AG04450 (cell line): ENCODE measurements at places on chromosomes 5 and 9.

DNA sequence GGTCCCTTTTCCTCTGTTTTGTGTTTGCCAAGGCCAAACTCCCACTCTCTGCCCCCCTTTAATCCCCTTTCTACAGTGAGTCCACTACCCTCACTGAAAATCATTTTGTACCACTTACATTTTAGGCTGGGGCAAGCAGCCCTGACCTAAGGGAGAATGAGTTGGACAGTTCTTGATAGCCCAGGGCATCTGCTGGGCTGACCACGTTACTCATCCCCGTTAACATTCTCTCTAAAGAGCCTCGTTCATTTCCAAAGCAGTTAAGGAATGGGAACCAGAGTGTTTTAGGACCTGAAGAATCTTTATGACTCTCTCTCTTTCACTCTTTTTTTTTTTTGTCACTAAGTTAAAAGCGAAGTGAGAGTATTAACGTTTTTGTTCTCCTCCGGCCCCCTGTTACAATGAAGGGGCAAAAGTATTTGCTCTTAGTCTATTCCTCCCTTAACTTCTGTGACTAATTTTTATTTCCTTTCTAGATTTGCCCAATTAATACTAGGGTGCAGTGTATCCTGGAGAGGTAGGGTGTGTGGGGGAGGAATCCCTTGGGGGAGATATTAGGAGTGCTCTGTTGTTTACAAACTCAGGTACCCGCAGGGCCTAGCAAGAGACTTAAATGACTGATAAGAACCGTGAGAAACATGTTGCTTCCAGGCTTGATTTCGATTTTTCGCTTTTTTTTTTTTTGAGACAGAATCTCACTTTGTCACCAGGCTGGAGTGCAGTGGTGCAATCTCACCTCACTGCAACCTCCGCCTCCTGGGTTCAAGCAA, 14.7 kb downstream of the GM2A start:
- no peak for DNase-seq

- DNase-seq: no peak
Measured at GRCh38 chr5:16794269-16794913, 141.7 kb downstream of the MYO10 start.

GRCh38 chr5:116229131-116229689, 144.4 kb downstream of the COMMD10 start:
- no peak for DNase-seq

DNA sequence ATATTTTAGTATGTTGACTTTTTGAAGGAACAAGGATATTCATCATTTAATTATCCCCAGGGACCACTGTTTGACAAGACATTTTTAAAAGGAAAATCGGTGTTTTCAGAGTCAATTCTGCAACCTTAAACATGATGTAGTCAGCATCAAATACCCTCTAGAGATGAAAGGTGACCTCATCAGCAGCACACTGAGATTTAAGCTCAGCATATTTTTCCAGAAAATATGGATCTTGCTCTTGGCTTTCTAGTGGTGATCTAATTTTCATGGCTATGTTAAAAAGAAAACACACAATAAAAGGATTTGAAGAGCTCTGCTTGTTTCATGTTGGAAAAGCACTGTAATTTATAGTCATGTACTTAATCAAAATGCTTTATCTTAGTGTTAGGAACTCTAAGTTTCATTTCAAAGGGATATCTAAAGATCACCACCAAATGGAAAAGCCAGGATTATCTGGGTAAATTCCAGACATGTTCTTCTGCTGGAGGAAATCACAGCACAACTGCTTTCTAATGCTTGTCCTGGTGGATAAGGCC, 487.2 kb downstream of the ENC1 start:
- DNase-seq: no peak

GRCh38 chr5:60649288-60649917, 50.6 kb downstream of the DEPDC1B start:
- DNase-seq: peak; percentile 11

GRCh38 chr9:114906922-114907571, 23.3 kb downstream of the TNFSF8 start:
- DNase-seq: no peak

DNA sequence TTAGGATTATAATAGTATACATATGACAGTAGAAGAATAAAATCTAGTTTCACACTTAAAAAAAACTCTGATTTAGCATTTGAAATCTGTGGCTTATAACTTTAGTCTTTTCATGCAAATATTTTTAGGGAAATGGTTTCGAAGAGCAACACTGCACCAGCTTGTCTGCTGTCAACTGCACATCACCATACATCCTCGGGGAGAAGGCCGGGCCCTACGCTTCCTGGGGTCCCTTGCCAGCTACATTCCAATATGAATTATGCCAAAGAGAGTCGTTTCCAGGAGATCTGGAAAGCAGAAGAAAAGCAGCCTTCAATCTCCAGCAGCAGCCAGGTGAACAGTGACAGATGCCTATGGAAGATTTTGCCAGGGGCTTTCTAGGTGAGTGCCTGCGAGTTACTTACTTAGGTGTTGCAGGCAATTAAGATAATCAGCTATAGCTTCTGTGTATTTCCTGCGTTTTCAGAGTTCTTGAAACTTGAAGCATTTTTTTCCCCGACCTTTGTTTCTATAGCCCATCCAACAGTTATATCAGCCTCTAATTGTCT, 166.8 kb downstream of the TRPM3 start:
- DNase-seq: no peak

DNA sequence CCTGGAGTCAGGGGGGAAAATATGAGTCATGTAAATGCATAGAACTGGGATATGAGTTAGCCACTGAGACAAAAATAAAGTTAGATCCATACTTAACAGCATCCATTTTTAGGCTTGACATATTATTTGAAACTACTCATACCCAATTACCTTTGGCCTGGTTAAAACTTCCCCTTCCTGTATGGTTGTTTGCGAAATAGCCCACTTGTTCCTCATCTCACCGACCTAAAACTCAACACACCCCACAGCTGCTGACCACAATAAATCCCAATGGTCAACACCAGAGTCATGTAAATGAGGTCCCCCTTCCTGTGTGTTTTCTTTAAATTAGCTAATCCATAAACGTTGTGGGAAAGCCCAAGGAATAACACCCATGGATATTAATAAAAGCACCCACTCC, 55.2 kb upstream of the TMEM215 start:
- DNase-seq: no peak

GRCh38 chr5:155780260-155780659, 546.7 kb upstream of the SGCD start:
- DNase-seq: no peak

DNA sequence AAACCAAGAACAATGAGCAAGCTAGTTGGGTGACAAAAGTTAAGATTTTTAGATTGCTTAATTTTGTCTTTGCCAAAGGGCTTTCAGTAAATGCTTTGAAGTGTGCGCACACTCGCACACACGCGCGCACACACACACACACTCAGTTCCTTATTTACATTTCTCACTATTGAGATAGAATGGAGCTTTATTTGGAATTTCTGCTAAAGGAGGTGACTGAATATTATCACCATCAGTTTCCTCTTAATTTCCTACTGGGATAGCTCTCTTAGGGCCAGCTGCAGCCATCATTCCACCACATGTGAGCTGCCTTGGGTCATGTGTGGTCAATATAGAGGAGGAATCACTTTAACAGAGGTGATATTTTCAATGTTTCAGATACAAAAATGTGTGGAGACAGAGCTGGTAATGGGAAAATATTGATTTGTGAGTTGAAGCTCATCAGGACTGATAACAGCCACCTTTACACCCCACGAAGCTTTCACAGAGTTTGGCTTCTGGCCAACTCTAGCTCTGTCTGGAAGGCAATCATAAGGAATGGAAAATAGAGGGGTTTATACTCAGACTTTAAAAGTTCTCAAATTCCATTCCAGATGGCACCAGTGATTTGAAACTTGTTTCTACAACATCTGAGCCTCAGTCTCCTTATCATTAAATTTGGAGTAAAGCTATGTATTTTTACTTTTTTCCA, 99.9 kb downstream of the MACIR start:
- DNase-seq: no peak

- no peak for DNase-seq
Measured at GRCh38 chr9:77455312-77455927, 192.7 kb downstream of the GNA14 start.

- DNase-seq: peak; percentile 41
Measured at GRCh38 chr5:139141446-139142204, 56.5 kb downstream of the SIL1 start.

DNA sequence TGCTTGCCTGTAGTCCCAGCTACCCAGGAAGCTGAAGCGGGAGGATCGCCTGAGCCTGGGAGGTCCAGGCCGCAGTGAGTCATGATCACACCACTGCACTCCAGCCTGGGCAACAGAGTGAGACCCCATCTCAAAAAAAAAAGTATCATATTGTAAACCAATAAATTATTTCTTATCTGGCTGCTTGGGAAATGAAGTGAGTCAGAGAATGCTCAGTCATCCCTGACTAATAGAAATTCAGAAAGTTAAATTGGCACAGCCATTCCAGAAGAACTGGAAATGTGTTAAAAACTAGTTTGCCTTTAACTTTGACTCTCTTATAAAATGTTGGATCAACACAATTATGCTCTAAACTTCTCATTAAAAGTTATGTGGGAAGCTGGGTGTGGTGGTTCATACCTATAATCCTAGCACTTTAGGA, 9.8 kb upstream of the GNE start:
- no peak for DNase-seq

- no peak for DNase-seq
Measured at GRCh38 chr5:173640156-173640804, 23.8 kb upstream of the BOD1 start.

DNA sequence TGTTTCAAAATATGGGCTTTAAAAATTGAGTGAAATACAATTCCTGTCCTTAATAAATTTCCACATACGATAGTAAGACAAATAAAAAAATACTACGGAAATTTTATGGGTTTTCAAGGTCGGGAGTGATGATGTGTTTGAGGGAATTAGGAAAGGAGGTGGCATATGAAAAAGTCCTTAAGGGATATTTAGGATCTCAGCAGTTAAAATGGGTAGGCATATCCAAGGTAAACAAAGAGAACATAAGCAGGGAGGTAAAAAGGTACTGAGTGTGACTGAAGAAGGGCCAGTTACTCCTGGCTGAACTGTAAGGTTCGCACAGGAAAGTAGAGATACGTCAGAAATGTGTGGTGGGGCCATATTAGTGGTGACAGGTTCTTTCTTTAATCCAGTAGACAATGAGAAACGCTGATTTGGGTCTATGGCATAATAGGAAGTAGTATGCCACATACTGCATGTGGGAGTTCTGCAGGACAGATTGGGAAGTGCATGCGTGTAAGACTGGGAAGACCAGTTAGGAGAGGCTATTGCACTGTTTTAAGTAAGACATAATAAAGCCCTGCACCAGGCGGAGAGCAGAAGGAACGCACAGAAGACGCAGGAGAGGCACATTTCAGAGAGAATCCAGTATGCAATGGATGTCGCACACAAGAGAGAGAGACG, 937 bp upstream of the HMGCR start:
- peak; percentile 50 for DNase-seq

GRCh38 chr5:9716838-9717281, 86.7 kb upstream of the TAS2R1 start:
- peak; percentile 77 for DNase-seq

DNA sequence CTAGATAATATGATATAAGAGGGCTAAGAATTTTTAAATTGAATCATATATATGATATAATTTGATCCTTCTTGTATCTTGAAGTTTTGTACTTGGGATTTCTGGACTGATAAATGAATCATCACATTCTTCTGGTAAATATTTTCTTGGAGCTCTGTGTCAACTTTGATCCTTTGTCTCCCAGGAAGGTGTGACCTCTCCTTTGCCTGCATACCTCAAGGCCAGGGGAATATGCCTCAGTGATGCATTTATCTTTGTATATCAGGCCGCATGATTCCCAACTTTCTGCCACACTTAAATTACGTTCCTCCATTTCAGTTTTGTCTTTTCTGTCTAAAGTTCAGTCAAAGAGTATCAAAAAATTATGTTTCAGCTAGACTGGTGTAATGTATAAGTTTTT, 101.2 kb downstream of the NLN start:
- no peak for DNase-seq

DNA sequence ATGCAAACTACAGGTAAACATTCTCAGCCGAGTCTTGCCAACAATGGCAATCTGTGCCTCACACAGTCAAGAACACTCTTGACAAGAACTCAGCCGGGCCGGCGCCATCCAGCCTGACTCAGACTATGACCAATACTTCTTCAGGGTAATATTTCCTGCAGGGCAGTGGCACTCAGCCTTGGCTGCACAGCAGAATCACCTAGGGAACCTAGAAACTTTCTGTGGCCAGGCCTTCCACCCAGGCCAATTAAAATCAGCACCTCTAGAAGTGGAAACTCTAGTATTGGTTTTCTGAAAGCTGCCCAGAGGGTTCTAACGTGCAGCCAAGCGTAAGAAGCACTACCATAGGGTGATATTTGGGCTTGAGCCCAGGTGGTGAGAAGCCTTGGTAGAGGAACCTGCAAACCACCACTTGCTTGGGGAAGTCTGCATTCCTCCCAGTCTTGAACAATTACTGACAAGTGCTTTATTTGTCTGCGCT, 120.6 kb downstream of the TTLL11 start:
- DNase-seq: no peak
